Stimulated activated CD4-positive, alpha-beta T cell treated with anti-CD3 and anti-CD28 coated beads, Interleukin-1b, Interleukin-23, amount 100 ng/mL, for 1 hour (primary cell): ENCODE measurements at places on chromosomes 11 and 22.

DNA sequence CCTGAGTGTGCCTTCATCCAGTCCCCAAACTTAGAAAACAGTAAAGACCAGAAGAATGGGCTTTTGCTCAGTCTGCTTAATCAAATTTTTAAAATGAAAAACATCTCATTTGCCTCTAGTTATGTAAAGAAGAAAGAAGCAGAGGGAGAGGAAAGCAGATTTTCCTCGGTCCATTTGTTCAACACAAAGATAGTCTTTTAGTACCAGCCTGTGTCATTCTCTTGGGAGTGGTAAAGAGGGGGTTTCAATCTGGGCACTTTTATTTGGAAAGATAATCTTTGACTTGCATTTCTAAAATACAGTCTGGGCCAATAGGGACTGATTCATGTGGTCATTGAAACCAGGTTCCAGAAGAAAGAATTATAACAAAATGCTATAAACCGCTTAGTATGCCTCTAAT is 29.5 kb downstream of the KREMEN1 start:
- no peak for DNase-seq

GRCh38 chr22:42889304-42889703 is 32.2 kb upstream of the ARFGAP3 start:
- DNase-seq = no peak

- DNase-seq = no peak
Measured at GRCh38 chr11:46948378-46949131, 12.0 kb downstream of the CSTPP1 start.

DNA sequence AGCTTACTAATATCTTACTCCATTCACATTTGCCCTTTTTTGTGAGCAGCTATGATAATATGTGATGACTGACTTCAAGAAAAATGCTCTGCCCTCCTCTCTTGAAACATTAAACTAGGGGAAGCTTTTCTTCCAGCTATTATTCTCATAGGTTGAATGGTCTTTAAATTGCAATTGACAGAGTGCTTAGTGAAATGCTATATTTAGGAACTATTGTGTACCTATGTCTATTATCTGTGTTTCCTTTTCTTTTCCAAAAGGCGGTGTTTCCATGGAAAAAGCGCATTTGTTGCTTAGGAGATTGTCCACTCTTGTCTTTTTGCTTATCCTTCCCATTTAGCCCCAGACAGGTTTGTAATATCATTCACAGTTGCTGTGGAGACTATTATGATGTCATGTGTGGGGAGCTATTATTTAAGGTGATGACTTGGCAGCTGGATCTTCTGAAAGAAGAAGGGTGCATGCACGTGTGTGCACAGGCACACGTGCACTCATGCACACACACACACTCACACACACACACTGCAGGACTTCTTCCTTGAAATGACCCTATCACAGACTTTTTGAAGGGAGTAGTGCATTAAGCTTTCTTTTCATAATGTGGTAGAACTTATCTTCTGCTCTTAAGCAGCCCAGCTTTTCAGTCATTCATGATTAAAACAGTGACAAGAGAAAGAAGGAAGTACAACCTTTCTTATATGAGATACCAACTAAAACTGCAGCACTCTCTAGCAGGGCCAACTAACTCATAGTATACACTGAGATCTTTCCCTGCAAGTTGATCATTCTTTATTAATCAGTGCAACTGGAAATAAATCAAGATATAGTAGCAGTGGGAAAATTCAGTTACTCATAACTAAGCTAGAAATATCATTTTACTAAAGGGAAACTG is 340.8 kb upstream of the MTNR1B start:
- no peak for DNase-seq

- DNase-seq = no peak
Measured at GRCh38 chr11:112966561-112966960, 5.3 kb downstream of the NCAM1 start.

DNA sequence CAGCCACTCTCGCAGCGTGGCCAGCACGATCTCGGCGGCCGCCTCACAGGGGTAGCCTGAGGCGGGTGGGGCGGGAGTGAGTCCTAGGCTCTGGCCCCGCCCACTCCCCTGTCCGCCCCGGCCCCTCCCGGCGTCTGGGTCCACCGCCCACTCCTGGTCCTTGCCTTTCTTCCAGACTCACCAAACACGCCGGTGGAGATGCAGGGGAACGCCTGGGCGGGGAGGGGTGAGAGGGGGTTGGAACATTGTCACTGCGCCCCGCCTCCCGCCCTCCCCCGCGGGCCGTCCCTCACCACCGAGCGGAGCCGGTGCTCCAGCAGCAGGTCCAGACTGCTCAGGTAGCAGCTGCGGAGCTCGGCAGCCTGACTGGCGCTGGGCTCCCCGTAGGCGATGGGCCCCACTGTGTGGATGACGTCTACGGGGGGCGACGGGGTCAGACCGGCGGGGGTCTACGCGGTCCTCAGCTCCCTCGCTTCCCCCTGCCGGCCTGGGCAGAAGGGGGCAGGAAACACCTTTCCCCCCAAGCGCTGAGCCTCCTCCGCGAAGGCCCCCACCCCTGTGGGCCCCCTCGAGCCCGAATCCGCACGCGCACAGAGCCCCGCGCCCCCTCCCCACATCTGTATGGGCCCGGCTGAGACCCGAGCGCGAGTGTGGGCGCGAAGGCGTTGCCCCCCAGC is 13.2 kb downstream of the OTUB1 start:
- no peak for DNase-seq

- DNase-seq = no peak
Measured at GRCh38 chr22:22893077-22893805, 5.6 kb downstream of the IGLL5 start.

DNA sequence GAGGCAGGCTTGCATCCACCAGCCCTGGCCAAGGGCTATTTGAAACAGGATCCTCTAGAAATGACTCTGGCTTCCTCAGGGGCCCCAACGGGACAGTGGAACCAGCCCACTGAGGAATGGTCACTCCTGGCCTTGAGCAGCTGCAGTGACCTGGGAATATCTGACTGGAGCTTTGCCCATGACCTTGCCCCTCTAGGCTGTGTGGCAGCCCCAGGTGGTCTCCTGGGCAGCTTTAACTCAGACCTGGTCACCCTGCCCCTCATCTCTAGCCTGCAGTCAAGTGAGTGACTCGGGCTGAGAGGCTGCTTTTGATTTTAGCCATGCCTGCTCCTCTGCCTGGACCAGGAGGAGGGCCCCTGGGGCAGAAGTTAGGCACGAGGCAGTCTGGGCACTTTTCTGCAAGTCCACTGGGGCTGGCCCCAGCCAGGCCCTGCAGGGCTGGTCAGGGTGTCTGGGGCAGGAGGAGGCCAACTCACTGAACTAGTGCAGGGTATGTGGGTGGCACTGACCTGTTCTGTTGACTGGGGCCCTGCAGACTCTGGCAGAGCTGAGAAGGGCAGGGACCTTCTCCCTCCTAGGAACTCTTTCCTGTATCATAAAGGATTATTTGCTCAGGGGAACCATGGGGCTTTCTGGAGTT is 13.3 kb downstream of the IL10RA start:
- no peak for DNase-seq

DNA sequence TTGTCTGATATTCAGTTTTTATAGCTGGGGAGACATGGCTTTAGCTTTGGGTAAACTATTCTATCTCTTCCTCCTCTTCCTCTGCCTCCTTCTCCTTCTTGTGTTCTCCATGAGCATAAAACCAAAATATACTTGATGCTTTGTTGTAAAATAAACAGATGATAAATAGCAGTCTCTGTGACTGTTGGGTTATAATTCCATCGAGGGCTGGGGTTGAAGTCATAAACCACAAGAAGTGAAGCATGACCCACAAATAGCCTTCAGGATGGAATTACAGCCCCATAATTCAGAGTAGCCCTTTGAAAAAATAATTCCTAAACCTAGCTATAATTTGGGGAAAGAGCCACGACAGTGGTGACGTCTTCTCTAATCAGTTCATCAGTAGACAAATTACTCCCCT is 177.7 kb downstream of the SNX19 start:
- DNase-seq = no peak

GRCh38 chr11:10639350-10639749 is 54.2 kb downstream of the IRAG1 start:
- no peak for DNase-seq

DNA sequence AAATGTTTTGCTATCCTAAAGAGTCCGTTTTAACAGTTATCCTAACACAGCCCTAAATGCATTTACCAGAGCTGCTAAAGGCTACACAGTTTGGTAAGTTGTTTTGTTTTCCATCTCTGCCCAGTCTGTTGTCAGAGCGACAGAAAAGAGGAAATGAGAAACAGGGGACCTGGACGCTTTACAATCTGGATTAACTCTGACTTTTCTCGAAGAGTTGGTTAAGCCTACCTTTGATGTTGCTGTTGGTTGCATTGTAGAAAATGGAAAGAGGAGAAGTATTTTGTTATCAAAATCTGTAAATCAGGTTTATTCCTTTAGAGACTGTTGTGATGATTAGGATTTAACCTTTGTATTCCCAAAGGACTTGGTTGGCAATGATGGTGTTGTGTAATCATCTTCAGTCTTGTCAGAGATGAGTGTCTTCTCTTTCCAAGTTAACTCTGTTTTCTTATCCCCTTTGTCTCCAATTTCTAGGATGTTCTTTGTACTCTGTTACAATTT is 481 bp downstream of the ANGPTL5 start:
- DNase-seq = no peak

DNA sequence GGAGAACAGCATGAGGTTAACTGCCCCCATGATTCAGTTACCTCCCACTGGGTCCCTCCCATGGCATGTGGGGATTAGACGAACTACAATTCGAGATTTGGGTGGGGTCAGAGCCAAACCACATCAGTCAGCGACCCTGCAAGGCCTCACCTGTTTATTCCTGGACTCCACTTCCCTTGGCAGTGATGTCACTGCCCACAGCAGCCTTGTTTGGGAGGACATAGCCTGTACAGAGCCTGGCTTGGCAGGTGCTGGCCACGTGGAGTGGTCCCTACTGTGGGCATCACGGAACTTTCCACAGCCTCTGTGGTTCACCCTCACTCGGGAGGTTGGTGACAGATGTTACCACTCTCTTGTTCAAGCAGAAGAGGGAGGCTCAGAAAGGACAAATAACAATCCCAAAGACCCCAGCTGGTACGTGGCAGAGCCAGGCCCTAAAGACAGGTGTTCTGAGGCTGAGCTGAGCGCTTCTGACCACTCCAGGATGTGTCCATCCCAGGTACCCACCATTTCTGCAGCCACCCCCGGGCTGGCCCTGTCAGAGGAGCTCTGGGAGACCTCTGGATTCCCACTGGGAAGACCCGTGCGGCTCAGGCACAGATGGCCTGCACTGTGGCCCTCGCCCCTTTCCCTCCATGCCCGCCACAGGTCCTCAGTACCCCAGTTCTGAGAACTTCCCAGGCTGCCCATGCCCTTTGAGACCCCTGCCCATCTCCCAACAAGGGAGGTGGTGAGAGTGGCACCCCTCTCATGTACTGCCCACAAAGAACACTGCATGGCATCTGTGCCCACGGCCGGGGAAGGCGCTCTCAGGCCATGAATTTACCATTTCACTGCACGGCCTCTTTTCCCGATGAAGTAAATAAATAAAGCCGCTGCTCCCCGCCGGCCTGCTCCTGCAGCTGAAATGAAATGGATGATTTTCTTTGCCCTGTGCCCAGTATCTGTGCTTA is 605.8 kb downstream of the TBC1D22A start:
- DNase-seq = no peak

GRCh38 chr11:2996976-2997375 is 4.8 kb upstream of the NAP1L4 start:
- DNase-seq = no peak

GRCh38 chr11:47179655-47179991 is 2.9 kb upstream of the ARFGAP2 start:
- no peak for DNase-seq

DNA sequence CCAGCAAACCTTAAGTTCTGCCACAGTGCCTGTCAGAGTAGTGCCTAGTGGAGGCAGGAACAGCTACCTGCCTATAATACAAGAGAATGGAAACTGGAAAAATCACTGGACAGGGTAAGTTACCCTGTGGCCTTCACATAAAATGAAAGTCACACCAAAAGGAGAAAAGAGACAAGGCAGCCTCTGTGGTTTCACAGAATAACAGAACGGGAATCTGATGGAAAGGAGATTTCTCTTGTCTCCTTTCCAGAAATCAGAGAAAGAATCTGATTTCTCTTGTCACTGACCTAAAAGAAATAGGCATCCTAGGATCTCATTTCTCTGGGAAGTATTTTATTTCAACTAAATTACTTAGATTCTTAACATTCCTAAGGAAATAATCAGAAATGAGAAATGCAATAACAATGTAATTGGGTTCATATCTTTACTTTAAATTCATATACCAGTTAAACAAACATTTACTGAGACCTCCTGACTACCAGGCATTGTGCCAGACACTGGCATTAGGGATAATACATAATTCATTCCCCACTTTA is 41.6 kb downstream of the PRCP start:
- no peak for DNase-seq

GRCh38 chr11:74269161-74269811 is 42.2 kb downstream of the P4HA3 start:
- DNase-seq = no peak

DNA sequence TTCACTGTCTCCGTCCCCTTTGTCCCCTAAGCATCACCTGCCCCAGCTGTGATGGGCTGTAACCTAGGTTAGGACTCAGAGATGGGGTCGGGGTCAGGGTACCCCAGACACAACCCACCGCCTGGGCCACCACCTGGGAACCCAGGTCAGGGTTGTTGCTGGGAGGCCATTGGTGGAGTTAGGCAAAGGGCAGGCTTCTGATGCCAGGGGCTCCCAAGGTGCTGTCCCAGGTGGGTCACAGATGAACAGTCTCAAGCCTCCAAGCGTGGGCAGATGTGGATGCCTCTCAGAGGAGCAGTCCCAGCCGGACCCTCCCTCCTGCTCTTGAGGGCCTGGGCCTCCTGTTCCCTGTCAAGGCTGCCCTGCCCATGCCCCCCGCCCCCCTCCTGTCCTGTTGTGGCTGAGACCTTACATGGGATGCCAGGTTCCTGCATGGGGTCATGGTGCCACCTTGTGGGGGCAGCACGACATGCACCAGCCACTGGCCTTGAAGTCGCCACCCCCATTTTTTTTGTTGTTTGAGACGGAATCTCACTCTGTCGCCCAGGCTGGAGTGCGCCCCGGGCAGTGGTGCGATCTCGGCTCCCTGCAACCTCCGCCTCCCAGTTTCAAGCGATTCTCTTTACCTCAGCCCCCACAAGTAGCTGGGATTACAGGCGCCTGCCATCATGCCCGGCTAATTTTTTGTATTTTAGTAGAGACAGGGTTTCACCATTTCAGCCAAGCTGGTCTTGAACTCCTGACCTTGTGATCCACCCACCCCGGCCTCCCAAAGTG is 12.1 kb downstream of the GATD1 start:
- peak; percentile 42 for DNase-seq

DNA sequence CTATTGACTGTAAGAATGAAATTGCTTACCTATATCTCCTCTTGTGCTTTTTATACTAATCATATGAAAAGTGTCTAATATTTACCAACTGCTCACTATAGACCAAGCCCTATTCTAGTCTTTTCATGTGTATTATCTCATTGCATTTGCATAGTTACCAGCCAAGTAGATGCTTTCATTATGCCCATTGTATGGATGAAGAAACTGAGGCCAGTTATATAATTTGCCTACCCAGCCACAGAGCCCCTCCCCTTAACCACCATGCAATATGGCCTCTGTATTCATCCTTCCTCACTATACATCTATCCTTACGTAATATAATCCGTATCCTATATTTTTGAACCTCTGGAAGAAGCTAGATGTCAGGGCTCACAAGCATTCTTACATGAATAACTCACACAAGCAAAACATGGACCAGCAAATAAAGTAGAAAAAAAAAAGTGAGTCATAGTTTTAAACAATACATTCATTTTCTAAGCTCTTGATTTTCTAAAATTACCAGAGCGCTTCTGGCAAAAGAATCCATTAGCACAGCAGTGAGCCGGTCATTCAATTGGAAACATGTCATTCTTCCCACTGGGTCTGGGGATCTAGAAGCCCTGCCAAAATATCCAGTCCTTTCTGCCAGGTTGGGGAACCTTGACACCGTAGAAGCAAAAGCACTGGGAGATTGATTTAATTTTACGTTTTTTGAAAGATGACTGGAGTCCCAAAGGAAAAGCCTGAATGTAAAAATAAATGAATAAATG is 80.0 kb downstream of the C11orf91 start:
- no peak for DNase-seq
